HepG2 (cell line): ENCODE measurements at places on chromosomes 12 and 14.

- DNase-seq = no peak
Observed at GRCh38 chr12:51389302-51389999, 1.8 kb downstream of the GALNT6 start.

GRCh38 chr14:71711125-71711524, 221.1 kb upstream of the RGS6 start:
- DNase-seq = no peak

GRCh38 chr12:59844750-59845149, 248.9 kb downstream of the SLC16A7 start:
- no peak for DNase-seq

- DNase-seq = peak; percentile 12
Observed at GRCh38 chr12:90854136-90854689, 100.8 kb downstream of the CCER1 start.

DNA sequence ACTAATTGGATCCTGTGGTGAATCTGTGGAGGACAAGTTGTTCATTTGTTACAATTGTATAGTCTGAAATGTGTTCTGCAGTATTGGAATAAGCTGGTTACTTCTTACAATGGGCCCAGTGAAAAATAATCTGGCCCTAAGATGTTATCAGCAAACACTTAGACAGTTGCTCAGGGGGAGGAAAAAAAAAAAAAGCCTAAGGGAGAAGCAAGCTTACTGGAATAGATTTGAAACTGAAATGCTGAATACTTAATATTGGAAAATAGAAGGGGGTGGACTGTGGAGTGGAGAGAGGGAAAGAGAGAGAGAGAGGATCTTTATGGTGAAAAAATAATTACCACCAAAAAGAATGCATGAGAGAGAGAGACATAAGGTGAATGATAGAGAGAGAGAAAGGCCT, 4.0 kb downstream of the FOXG1 start:
- DNase-seq = no peak

GRCh38 chr12:50923361-50924130, 28.8 kb upstream of the HIGD1C start:
- no peak for DNase-seq
